ENCODE measurements at places on chromosomes 5 and 9.

DNA sequence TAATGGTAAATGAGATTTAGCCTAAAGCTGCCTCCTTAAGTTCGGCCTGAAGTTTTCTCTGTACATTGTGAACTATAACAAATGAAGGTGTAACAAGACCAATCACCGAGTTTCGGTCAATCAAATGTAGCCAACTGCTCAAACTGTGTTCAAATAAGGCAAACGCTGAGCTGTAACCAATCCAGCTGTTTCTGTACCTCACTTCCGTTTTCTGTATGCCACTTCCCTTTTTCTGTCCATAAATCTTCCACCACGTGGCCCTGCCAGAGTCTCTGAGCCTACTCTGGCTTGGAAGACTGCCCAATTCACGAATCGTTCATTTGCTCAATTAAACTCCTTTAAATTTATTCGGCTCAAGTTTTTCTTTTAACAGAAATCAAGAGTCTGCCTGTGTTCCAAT lies 193.5 kb upstream of the KLF9 start:
- no peak for DNase-seq

GRCh38 chr5:133842846-133843611 lies 125.4 kb downstream of the C5orf15 start:
- DNase-seq: no peak

DNA sequence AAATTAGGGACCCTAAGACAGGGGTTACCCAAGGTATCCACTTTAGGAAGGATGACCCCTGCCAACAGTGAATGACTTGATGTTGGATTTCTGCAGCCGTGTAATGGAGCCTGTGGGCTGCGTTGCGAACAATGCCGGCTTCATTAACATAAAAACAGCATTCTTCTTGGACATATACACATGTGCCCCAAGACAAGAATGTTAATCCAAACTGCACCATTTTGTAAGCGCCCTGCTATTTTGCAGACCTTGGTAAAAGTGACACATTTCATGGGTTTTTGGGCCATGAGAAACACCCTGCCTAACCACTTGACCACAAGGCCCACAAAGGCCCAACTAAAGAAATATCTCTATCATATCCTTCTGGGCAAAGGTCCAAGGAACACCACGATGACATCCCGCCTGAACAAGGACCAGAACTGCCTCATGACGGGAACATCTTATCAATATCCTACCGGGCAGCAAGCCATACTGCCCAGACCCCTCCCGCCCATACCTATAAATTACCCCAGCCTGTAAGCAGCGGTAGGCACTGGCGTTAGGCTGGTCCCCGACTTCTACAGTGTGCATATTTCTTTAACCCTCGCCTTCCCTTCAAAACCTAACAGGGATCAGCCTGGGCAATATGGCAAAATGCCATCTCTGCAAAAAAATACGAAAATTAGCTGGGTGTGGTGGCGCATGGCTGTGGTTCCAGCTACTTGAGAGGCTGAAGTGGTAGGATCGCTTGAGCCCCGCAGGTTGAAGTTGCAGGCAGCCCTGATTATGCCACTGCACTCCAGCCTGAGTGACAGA lies 9.7 kb upstream of the PDCD1LG2 start:
- DNase-seq: no peak

DNA sequence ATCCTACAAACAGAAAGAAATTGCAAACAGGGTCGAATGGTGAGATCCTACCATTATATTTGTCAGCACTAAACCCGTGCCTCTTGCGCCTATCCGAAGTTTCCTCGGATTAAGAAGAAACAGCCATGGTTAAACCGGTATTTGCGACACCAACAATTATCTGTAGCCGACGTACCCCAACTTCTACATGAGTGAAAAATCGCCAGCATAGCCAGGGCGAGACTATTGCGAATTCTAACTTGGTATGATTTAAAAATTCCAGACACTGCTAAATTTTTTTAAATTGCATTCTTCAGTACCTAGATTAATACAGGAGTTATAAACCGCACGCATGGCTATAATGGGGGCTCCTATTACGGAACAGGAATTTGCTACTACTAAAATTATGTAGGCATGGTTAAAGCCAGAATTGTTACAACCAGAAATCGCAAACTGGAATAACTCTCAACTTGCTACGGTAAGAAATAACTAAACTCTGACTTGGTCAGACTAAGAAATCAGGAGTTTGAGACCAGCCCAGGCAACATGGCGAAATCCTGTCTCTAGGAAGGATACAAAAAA lies 25.3 kb upstream of the ANXA2R start:
- peak; percentile 38 for DNase-seq

DNA sequence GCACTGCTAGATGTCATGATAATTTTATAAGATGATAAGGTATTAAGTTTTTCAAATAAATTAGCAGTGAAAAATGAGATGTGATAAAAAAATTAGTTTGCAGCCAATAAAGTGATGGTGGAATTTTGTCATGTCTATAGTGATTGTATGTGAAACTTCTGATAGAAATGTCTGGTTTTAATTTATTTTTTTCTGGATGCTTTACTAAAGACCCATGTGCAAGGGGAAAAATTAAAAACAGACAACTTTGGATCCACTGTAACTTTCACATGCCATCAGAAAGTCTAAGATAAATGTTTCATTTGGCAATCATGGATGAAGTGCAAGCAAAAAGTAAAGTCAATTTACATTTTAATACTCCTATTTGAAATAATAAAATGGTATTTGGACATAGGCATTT lies 4.4 kb upstream of the NDUFS4 start:
- DNase-seq: no peak

DNA sequence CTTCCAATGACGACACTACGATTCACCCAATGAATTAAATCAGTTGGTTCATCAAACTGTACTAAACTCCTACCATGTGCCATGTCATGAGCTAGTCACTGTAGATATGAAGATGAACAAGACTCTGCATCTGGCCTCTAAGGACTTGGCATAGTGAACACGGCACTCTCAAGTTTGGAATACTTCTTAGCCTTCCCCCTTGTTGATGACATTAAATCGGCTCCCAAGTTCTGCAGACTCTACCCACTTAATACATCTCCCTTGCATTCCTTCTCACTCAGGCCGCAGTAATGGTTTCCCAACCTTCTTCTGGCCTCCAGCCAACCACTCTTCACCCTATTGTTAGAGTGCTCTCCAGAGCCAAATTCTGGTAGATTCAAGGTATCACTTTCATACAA lies 184.7 kb downstream of the MAPKAP1 start:
- peak; percentile 72 for DNase-seq

DNA sequence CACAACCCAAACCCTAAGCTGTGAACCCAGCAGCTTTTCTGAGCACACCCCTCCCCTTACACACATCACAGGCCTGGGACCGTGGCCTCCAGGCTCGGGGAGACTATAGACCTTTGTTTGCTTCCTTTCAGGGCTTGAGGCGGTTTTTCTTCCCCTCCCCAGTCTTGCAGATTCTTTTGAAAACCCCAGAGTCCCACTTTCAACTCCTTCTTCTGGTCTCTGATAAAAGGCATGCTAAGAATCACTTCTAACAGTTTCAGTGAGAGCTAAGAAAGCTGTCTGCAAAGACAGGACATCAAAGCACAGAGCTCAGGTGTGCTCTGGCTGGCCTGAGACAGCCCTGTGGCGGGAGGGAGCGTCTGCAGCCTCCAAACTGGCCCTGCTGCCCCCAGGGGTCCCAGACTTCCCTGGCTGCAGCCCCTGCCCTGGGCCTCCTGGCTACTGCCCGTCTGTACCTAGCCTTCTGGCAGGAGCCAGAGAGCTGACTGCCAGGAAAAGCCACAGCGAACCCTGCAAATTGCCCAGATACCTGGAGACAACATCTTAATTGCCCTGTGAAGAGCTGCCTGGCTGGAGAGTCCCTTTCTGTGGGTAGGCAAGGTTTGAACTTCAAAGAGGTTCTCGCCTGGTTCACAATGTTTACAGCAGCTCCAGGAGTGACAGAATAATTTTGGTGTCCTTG lies 138.9 kb downstream of the GADD45G start:
- DNase-seq: no peak

- DNase-seq: no peak
Measured at GRCh38 chr5:73336366-73336765, 112.2 kb downstream of the FOXD1 start.

GRCh38 chr5:156423597-156423996 lies 96.6 kb downstream of the SGCD start:
- DNase-seq: no peak

DNA sequence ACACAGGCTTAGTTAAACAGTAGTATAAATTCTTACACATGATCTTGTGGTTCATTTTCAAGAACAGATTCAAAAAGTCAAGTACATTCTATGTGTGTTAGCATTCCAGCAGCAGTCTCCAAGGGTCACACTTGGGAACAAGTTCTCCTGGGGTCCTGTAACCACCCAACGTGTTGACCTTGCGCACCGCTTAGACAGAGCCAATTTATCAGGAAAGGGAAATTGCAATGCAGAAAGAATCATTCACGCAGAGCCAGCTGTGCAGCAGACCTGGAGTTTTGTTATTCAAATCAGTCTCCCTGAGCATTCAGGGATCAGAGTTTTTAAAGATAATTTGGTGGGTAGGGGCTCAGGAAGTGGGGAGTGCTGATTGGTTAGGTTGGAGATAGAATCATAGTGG lies 8.5 kb upstream of the RXFP3 start:
- DNase-seq: no peak

GRCh38 chr5:9441610-9442009 lies 104.3 kb downstream of the SEMA5A start:
- DNase-seq: no peak

GRCh38 chr5:68368311-68369022 lies 152.9 kb downstream of the PIK3R1 start:
- DNase-seq: peak; percentile 24

- DNase-seq: no peak
Measured at GRCh38 chr5:173231381-173231766, 3.6 kb downstream of the NKX2-5 start.

DNA sequence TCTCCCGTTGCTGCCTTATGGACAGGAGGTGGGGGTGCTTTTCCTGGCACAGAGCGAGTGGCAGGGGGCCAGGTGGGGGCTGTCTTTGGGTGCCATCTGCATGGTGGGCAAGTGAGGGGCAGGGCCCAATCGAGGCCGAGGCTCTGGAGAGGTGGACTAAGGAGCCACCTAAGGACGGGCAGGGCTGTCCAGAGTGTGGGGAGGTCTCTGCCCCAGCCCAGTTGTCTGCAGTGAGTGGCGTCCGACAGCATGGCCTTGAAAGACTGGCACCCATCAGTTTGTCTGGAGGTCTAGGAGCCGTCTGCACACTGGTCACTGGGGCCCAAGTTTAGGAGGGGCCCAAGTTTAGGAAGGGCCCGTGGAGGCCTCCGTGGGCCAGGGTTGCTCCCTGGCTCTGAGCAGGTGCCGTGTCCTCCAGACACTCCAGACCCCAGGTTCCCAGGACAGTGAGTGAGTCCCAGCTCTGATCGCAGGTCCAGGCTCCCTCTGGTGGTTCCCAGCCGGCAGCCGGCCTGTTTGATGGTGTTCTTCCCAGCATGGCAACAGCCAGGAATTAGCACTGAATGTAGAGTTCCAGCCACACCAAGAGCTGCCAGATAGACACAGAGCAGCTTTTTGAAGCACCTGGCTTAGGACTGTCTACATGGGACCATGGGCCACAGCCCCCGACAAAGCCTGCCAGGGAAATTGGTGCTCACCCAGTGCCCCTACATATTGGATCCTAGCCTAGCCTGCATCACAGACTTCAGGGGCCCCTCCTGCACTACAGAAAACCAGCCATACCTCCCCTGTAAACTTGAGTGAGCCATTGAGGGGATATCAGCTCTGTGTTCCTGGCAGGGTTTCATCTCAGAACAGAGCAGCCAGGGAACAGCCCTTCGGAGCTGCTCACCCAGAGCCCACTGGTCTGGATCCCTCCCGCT lies 120.9 kb downstream of the WNK2 start:
- peak; percentile 64 for DNase-seq

DNA sequence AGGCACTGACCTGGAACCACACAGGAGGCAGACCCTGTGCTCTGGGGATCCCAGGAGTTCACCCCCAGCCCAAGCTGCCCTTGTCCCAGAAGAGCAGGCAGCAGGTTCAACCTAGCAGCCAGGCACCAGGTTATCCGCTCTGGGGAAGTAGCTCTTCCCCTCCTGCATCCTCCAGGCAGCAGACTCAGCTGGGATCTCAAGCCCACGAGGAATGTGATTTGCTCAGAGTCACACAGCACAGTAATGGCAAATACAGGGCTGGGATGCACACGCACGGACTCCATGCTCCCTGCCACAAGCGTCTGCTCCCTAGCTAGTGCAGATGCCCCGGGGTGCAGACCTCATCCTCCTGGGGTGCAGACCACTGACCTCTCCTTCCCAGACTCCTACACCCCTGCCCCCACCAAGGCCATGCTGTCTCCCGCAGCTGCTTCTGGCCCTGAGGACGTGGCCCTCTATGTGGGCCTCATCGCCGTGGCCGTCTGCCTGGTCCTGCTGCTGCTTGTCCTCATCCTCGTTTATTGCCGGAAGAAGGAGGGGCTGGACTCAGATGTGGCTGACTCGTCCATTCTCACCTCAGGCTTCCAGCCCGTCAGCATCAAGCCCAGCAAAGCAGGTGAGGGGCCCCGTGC lies 25.5 kb downstream of the HK3 start:
- no peak for DNase-seq

DNA sequence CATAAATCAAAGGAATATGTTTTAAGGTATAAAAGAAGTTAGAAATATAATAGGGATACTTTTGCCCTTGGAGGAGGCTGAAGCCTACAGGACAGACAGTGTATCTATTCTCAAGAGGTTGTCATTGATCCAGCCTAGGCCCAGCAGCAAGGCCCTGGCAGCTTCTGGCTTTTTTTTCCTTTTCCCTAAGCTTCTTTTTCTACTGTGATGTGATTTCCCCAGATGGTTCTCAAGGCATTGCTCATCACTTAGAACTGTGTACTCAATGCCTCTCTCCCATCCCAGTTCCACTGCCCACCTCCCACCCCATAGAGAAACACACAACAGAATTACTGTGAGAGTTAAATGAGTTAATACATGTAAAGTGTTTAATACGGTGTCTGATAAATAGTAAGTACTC lies 88.6 kb downstream of the SLC44A1 start:
- DNase-seq: peak; percentile 82

- DNase-seq: no peak
Measured at GRCh38 chr9:95266649-95267048, 50.9 kb downstream of the FANCC start.

DNA sequence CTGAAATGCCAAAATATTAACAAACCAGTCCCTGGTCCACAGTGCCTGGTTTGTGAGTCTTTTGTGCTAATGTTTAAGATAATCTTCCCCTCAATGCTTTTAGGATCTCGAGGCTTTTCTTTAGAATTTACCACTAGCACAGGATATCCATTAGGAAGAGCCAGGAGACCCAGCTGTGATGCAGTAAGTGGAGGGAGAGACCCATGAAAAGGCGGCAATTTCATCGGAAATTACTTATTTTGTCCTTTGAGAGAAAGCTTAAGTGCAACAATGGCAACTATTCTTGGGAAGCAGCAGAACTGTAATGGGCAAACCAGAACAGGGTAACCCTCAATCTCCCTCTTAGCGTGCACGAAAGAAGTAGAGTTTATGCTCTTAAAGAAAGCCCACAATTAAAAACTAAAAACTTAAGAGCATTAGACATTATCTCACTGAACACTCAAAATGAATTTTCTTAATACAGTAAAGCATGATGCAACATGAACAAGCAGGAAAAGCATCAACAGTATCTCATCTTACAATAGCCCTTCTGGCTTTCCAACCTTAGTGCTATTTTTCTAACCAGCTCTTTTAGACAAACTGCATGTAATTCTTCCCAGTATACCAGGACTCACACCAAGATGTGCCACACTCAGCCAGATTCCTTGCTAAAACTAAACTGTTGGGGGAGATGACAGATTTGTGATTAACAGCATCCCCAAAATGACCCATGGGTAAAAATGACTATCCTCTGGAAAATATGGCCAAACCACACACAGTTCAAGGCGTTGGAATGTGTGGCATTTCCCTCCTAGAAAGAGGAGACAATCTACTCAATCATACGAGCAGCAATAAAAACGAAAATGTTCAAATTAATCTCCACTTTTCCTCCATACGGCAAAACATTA lies 36.4 kb downstream of the PWWP2A start:
- peak; percentile 75 for DNase-seq

Measured in foreskin fibroblast (primary cell).